Progenitor cell of endocrine pancreas (in vitro differentiated cells): ENCODE measurements at places on chromosomes 4 and X.
A peak's percentile ranks its signal among the peaks of the same experiment; 100 is the strongest.

- DNase-seq: no peak
- no peaks in the 10 kb centered on the region for H3K4me1 ChIP-seq
- no peaks in the 10 kb centered on the region for H3K27me3 ChIP-seq
- H3K27ac ChIP-seq: no peak overlapping the region
- H3K36me3 ChIP-seq: peaks cover 6% of the 10 kb centered on the region
- H3K4me3 ChIP-seq: no peak overlapping the region
Observed at GRCh38 chr4:5504486-5504885, 203.9 kb downstream of the EVC2 start.

DNA sequence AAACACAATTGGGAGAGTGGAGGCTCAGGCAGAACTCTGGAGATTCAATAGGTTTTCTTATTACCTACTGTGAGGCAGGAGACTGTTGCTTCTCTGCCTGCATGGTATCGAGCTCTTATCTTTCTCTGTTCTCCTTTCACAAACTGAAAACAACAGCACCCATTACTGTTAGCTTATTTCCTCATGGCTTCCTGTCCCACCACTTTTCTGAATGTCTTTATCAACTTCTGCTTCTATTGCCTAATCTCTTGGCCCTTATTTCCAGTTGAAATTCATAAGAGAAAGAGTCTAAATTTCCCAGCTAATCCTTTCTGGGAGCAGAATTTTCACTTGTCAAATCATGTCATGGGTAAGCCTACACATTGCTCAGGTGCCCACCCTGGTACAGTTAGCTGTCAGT, 46.8 kb upstream of the NDST3 start:
- no peak overlapping the region for H3K4me3 ChIP-seq
- H3K27me3 ChIP-seq: no peaks in the 10 kb centered on the region
- no peaks in the 10 kb centered on the region for H3K4me1 ChIP-seq
- H3K36me3 ChIP-seq: no peaks in the 10 kb centered on the region
- no peak overlapping the region for H3K27ac ChIP-seq

GRCh38 chrX:13287816-13288215, 32.0 kb downstream of the ATXN3L start:
- no peaks in the 10 kb centered on the region for H3K36me3 ChIP-seq
- no peak for DNase-seq
- no peak overlapping the region for H3K4me3 ChIP-seq
- no peak overlapping the region for H3K27ac ChIP-seq
- H3K4me1 ChIP-seq: no peaks in the 10 kb centered on the region

DNA sequence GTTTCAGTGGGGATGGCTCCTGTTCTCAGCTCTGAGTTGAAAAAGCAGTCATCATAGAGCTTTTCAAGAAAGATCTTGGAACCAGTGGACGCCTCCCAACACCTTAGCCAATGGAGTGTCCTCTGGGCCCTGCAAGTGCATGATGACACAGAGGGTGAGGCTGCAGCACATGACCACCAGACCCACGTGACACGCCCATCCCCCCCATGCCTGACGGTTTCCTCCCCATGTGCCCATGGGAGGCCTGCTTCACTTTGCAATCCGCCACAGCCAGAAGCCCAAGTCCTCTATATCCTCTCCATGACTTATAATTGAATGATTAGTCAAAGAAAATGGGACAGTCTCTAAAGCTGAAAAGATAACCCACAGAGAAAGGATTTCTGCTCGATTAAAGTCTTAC, 187.0 kb downstream of the AFAP1 start:
- DNase-seq: no peak
- H3K4me3 ChIP-seq: no peak overlapping the region
- H3K4me1 ChIP-seq: peaks cover 4% of the 10 kb centered on the region
- no peak overlapping the region for H3K27ac ChIP-seq
- H3K27me3 ChIP-seq: peaks cover 6% of the 10 kb centered on the region

GRCh38 chr4:8582436-8582835, 2.2 kb downstream of the GPR78 start:
- H3K36me3 ChIP-seq: no peaks in the 10 kb centered on the region
- DNase-seq: no peak
- H3K27ac ChIP-seq: no peak overlapping the region
- peaks cover 54% of the 10 kb centered on the region for H3K27me3 ChIP-seq

DNA sequence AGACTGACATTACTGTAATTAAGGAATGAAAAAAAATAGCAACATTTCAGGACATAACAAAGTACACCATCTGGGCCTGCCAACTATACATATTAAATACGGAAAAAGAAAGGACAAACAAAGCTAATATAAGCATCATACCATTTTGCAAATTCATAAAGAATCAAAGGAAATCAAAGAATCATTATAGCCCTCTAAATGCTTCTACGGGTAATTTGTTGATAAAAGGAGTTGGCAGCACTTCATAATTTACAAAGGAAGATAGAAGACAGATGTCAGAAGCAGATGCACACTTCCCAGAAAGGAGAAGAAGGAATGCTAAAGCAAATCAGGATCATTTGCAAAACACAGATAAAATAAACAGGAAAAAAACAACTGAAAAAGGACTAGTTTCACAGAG, 1757.3 kb downstream of the PCDH7 start:
- no peaks in the 10 kb centered on the region for H3K36me3 ChIP-seq
- H3K4me1 ChIP-seq: no peaks in the 10 kb centered on the region
- H3K4me3 ChIP-seq: no peak overlapping the region
- DNase-seq: no peak
- H3K27ac ChIP-seq: no peak overlapping the region

- H3K27me3 ChIP-seq: no peaks in the 10 kb centered on the region
- no peak overlapping the region for H3K4me3 ChIP-seq
- DNase-seq: no peak
- H3K36me3 ChIP-seq: no peaks in the 10 kb centered on the region
- H3K27ac ChIP-seq: no peak overlapping the region
- H3K4me1 ChIP-seq: no peaks in the 10 kb centered on the region
Observed at GRCh38 chr4:155609455-155610059, 57.1 kb upstream of the GUCY1A1 start.

GRCh38 chr4:38634047-38634759, 29.8 kb upstream of the KLF3 start:
- H3K36me3 ChIP-seq: no peaks in the 10 kb centered on the region
- H3K4me1 ChIP-seq: no peaks in the 10 kb centered on the region
- H3K27ac ChIP-seq: no peak overlapping the region
- H3K27me3 ChIP-seq: no peaks in the 10 kb centered on the region
- no peak overlapping the region for H3K4me3 ChIP-seq

DNA sequence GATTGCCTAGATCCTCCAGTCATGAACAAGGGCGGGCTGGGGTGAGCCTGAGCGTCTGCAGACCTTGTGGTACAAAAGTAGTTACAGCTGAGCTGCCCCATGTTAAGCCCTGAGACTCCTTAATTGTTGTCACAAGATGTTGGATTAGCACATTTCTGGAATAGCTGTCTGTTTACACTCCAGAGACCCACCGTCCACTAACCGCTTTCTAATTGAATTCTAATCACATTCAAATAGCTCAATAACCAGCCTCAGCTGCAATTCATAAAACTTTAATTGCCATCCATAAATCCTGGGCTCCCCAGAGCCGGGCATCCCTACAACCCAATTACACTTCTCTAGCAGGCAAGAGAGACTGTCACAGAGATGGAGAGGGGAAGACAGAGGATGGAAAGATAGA, 1.6 kb upstream of the GSX2 start:
- H3K27ac ChIP-seq: no peak overlapping the region
- no peak overlapping the region for H3K4me3 ChIP-seq
- peaks cover 95% of the 10 kb centered on the region for H3K27me3 ChIP-seq
- no peaks in the 10 kb centered on the region for H3K36me3 ChIP-seq

- H3K4me3 ChIP-seq: peak overlapping the region; percentile 28
- no peak overlapping the region for H3K27ac ChIP-seq
- DNase-seq: no peak
- H3K27me3 ChIP-seq: no peaks in the 10 kb centered on the region
- peaks cover 40% of the 10 kb centered on the region for H3K4me1 ChIP-seq
Observed at GRCh38 chr4:113757486-113757885, 4.1 kb downstream of the CAMK2D start.

DNA sequence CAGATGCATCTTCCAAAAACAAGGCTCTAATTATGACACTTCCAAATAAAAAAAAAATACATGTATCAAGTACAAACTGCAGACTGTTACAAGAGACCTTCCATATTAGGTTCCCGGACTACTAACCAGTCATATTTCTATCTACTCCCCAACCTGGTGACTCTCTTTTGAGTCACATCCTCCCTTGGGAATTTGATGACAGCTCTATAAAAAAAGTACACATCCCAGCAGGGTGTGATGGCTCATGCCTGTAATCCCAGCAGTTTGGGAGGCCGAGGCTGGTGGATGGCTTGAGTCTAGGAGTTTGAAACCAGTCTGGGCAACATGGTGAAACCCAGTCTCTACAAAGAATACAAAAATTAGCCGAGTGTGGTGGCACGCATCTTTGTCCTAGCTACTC, 14.9 kb downstream of the RPGR start:
- peaks cover 17% of the 10 kb centered on the region for H3K4me1 ChIP-seq
- H3K36me3 ChIP-seq: peaks cover 20% of the 10 kb centered on the region
- no peak for DNase-seq
- no peaks in the 10 kb centered on the region for H3K27me3 ChIP-seq

DNA sequence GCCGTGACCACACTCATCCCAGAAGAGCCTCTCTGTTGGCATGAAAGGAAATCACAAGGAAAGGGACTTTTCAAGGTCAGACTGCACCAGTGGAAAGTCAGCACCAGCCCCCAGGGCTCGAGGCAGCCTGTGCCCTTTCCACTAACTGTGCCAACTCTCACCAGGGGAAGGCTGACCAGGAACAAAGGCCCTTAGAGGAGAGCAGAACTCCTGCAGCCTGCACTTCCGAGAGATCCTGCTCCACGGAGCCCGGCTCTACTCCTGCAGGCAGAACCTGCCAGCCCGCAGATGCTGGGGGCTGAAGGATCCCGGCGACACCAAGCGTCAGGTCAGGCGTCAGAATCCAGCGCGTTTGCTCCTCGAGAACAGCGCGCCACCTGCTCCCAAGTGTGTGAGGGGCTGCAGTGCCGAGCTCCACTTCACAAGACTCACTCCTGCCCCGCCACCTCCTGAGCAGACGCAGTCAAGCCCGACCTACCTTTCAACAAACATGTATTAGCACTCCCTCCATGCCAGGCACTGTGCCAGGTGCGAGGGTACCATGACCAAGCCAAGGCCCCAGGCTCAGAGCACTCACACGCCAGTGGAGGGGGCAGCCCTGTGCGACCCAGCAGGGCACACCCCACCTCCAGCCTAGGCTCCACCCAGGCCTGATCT, 13.6 kb upstream of the HELT start:
- no peaks in the 10 kb centered on the region for H3K36me3 ChIP-seq
- peaks cover 4% of the 10 kb centered on the region for H3K4me1 ChIP-seq
- no peak for DNase-seq
- peaks cover 86% of the 10 kb centered on the region for H3K27me3 ChIP-seq

DNA sequence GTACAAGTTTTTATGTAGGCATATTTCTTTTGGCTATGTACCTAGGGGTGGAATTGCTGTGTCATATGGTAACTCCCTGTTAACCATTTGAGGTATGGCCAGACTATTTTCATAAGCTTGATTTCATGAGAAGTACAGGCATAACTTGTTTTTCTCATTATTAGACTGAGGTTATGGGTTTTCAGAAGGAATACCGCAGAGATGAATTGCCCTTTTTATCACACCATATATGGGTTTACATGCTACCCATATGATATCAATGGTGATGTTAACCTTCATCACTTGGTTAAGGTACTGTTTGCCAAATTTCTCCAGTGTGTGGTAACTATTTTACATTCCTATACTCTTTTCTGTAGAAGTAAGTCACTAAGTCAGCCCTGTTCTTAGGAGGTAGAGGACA, 23.5 kb downstream of the RAB40A start:
- DNase-seq: no peak
- H3K36me3 ChIP-seq: peaks cover 2% of the 10 kb centered on the region
- no peak overlapping the region for H3K4me3 ChIP-seq
- H3K4me1 ChIP-seq: no peaks in the 10 kb centered on the region
- no peaks in the 10 kb centered on the region for H3K27me3 ChIP-seq

DNA sequence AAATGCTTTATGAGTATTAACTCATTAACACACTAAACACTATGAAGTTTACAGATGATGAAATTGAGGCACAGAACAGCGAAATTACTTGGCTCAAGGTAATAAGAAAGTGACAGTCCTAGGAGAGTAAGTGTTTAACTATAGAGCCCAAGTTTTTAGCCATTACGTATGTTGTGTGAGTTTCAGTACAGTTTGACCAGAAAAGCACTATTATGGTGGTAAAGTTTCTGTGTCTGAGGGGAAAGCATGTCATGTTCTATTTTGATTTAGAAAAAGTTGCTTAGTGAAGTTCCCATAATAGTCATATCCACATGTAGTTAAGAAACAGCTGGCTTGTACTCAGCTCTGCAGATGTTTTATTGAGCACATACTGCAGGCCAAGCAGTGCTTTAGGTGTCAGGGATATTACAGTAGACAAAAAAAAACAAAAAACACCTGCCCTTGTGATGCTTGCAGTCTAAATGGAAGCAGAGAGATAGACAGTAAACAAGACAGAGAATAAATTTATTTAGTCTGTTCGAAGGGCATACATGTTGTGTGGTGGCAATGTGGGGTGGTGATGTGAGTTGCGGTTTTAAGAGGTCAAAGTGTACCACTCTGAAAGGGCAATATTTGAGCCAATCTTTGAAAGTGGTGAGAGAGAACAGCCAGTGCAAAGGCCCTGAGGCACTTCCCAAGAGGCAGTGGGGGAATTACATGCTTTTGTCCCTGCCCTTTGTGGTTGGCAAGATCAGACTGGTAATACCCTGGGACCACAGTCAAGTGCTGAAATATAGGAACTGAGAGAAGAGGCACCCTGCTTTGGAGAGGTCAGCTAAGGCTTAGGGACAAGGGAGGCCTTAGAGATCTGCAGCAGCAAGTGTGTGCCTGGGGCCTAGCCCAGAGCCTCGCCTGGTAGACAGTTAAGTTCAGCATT, 6.2 kb downstream of the TMEM131L start:
- peaks cover 6% of the 10 kb centered on the region for H3K4me1 ChIP-seq
- H3K27me3 ChIP-seq: no peaks in the 10 kb centered on the region
- no peak overlapping the region for H3K27ac ChIP-seq
- H3K4me3 ChIP-seq: no peak overlapping the region

GRCh38 chr4:7859326-7859725, 80.3 kb downstream of the AFAP1 start:
- H3K36me3 ChIP-seq: peaks cover 16% of the 10 kb centered on the region
- no peak overlapping the region for H3K27ac ChIP-seq
- no peaks in the 10 kb centered on the region for H3K27me3 ChIP-seq
- H3K4me3 ChIP-seq: no peak overlapping the region

DNA sequence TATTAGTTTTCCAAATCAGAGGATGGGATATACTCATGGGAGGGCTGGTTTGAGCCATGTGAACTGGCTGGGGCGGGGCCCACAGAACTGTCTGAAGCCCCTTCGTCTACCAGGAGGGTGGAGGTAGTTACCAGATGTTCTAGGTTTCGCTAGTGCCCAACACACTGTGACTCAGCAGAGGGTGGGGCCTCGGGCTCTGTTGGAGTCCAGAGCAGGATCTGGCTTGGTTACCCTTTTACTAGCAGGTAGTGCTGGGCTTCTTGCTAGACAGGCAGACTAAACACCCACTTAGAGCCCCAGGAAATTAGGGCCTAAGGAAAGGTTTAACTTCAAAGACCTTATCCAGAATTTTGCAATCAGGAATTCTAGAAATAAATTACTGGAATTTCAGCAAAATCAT, 56.2 kb upstream of the CHRDL1 start:
- DNase-seq: no peak
- peaks cover 6% of the 10 kb centered on the region for H3K27me3 ChIP-seq
- peaks cover 14% of the 10 kb centered on the region for H3K4me1 ChIP-seq
- H3K36me3 ChIP-seq: no peaks in the 10 kb centered on the region
- H3K27ac ChIP-seq: peak overlapping the region; percentile 68
